A172 (cell line): ENCODE measurements at places on chromosomes 3 and 15.

DNA sequence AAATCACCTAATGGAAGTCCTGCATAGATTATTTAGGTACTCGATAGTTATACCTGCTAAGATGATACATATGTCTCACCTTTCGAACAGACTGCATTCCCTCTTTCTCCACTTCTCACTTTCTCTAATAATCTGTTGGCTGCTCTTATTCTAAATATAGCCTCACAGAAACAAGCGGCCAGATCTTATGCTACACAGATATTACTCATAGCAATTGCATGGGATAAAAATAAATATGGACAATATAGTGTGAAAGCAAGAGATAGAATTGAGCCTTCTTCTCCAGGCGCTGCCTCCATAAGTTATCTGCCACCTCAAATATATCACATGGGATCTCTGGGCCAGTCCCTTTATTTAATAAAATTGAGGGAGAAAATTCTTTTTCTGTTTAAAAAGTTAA lies 29.5 kb upstream of the TGFBR2 start:
- no peak for DNase-seq

- no peak for DNase-seq
Measured at GRCh38 chr3:37526511-37526910, 335.2 kb upstream of the CTDSPL start.

- peak; percentile 74 for DNase-seq
Measured at GRCh38 chr3:11558002-11558401, 85.7 kb downstream of the VGLL4 start.

GRCh38 chr3:63202529-63202928 lies 75.6 kb upstream of the SYNPR start:
- no peak for DNase-seq

DNA sequence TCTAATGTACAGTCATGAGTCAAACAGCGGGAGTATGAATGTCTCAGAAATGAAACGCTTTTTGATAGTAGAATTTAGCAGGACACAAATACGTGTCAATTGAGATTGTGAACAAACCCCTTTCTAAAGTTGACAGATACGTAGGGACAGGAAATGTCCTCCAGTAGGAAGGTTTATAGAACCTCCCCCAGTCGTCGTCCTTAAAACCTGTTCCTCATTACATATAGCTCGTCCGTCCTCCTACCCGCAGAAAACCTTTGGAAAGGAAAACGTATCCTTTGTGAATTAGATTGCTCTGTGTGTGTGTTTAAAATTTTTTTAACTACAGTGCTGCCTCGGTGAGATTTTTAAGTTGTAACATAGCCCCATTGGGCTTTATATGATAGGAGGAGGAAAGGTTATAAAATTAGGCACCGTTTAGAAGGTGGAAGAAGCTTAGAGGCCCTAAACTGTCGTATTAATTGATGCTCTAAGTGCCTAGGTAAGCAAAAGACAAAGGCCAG lies 4.1 kb downstream of the UBE2E1 start:
- no peak for DNase-seq

GRCh38 chr3:184808021-184808420 lies 3.9 kb upstream of the VPS8 start:
- DNase-seq, result no peak

DNA sequence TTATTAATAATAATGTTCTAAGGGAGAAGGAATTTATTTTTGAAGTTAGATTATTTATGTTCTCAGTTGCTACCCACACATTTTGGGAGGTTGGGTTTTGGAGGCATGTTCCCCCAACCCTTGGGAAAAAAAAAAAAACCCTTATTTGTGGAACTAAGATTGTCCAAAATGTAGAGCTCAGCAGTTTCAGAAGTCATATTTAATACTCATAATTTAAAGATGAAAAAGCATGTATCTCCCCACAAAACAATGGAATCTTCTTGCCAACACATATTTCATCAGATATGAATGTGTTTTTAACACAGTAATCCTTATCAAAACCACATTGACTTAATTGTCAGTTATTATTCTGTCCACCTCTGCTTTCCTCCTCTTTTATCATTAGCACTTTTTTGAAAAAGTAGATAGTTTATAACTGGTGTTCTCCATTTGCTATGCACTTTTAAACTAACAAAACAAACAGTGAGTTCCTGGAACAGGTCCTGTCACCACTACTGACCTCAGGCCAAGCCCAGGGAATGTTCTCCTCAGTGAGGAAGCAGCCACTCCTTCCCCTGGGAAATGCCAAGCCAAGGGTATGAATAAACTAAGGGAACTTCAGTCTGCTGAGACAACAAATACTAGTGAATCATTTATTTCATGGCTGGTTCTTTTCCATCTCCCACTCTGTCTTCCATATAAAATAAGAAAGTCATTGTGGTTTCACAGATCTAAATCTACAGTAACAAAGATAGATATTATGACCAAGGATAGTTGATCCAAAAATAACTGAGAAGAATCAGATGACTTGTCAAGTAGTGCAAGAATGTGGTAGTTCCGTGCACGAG lies 414.4 kb upstream of the ALCAM start:
- peak; percentile 73 for DNase-seq
